ENCODE measurements at places on chromosomes 6 and 20.

DNA sequence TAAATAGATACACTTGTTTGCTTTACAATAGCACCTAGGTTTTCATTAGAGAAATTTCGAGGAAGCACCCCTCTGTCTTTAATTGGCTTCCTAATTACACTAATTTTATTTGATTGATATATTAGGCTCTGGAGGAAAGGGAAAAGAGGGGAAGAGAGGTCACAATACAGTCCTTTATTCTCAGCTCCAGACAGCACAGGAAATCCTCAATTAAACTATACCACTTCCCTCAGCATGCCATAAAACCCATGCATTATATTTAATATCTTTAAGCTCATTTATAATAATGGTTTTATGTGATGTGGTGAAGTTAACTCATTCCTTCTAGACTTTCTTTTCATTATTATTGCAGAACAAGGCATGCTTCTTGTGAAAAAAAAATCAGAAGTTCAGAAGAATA is 17.7 kb upstream of the PDE7B start:
- DNase-seq: no peak

DNA sequence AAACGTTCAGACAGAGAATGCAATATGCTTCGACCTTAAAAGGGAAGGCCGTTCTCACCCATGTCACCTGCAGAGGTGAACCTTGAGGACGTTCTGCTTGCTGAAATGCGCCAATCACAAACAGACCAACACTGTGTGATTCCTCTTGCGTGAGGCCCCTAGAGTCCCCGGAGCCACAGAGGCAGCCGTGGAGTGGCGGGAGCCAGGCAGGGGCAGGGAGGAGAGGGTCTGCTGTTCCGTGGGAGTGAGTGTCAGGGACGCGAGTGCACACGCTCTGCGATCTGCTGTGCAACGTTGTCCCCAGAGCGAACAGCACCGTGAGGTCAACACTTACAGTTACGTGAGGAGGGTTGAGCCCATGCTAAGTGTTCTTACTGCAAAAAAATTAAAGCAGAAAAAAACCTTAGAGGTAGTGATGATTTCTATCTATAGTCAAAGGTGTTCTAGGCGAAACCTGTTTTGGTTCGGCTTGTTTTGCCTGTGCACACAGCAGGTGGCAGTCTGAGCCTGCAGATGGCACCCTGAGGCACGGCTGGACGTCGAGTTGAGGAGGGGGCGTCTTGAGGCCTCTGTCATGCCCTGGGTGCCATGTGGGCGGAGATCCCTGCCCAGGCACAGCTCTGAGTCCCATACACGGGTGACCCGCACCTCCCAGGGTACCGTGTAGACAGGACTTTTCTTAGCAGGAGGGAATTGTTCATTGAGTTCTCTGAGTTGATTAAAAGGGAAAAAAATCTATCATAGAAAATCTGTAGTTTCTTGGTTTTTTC is 71.7 kb upstream of the FRMD1 start:
- DNase-seq: no peak

DNA sequence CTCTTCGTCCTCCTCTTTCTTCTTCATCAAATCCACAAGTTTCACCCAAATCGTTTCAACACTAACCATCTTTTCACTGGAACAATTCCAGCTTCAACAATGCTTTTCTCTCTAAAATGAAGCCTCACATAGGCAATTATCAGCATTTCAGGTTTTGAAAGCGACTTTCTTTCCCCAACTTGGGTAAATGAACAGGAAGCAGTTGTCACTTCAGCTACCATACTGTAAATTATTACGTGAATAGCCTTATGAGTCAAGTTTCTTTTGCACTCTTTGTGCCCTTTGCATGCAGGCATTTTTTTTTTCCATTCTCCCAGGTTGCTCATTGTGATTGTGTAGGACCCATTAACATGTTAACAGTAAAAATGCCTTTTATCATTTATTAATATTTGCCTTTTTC is 121.7 kb upstream of the BTBD3 start:
- DNase-seq: no peak

GRCh38 chr6:34128045-34128444 is 17.8 kb downstream of the GRM4 start:
- DNase-seq: no peak

- no peak for DNase-seq
These were observed 5.2 kb upstream of the ENPP5 start for GRCh38 chr6:46175976-46176375.

GRCh38 chr6:5006222-5006621 is 2.4 kb upstream of the RPP40 start:
- DNase-seq: no peak

DNA sequence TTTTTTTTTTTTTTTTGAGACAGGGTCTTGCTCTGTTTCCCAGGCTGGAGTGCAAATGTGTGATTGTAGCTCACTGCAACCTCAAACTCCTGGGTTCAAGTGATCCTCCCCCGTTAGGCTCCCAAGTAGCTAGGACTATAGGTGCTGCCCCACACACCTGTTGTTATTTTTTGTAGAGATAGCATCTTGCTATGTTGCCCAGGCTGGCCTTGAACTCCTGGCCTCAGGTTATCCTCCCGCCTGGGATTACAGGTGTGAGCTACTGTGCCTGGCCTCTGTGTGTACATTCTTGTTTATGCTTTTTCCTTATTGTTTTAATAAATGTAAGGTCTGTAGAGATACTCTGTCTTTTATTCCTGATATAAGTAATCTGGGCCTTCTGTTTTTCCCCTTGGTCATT is 14.8 kb downstream of the CD2AP start:
- no peak for DNase-seq
